ENCODE measurements at places on chromosomes 12 and 14. TPM values are rescaled to one million over a fixed set of nuclear protein-coding genes. Genes with fewer than 3 reads are reported as not detected.

Gene TPH2
- total RNA-seq = not detected

Gene APOF
- total RNA-seq = not detected

Gene SERPINA12
- total RNA-seq = not detected

Gene FAM186B
- 0.25 TPM for total RNA-seq

Gene GYS2
- not detected for total RNA-seq

Gene C12orf50
- not detected for total RNA-seq

- peak; percentile 32 for DNase-seq
Measured at GRCh38 chr14:80587096-80587724, 354.3 kb downstream of the CEP128 start.

- DNase-seq = no peak
Measured at GRCh38 chr14:28901631-28902030, 135.0 kb downstream of the FOXG1 start.

- DNase-seq = no peak
Measured at GRCh38 chr12:117444781-117445180, 83.4 kb upstream of the NOS1 start.

GRCh38 chr14:23877111-23877510, 76.5 kb upstream of the DHRS4 start:
- no peak for DNase-seq

GRCh38 chr12:121114019-121114639, 18.5 kb upstream of the P2RX7 start:
- no peak for DNase-seq

DNA sequence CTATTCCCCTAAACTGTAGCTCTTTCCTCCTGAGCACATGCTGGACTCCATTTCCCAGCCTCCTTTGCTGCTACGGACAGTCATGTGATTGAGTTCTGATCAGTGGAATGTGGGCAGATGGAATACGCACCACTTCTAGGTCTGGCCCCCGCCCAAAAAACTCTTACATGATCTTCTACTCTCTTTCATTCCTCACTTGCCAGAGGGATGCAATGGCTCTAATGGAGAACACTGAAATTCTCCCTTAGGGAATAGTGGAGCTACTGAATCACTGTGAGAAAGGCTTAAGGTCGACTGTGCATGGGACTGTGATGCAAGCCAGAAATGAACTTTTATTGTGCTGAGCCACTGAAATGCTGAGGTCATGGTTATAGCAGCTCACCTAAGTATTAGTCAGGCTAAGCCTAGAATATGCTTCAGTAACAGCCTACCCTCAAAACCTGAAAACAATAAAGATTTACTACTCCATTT, 13.0 kb upstream of the TMED2 start:
- peak; percentile 34 for DNase-seq

DNA sequence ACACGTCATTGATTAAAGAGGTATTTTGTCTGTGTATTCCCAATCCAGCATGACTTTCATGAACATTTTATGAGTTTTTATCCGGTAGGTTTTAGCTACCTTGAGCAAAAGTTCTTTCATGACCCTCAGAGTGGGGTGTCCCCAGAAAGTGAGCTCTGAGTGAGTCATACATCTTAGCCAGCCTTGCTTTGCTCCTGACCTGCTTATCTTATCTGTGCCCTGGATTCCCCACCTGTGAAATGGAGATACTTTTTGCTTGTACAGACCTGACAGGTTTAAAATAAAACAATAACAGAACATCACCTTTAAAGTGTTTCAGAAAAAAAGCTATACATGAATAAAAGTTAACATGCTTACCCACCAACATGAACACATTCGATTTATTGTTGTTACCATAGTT, 202.8 kb upstream of the SOX5 start:
- no peak for DNase-seq

GRCh38 chr12:3791256-3791874, 38.5 kb upstream of the CRACR2A start:
- DNase-seq = no peak

DNA sequence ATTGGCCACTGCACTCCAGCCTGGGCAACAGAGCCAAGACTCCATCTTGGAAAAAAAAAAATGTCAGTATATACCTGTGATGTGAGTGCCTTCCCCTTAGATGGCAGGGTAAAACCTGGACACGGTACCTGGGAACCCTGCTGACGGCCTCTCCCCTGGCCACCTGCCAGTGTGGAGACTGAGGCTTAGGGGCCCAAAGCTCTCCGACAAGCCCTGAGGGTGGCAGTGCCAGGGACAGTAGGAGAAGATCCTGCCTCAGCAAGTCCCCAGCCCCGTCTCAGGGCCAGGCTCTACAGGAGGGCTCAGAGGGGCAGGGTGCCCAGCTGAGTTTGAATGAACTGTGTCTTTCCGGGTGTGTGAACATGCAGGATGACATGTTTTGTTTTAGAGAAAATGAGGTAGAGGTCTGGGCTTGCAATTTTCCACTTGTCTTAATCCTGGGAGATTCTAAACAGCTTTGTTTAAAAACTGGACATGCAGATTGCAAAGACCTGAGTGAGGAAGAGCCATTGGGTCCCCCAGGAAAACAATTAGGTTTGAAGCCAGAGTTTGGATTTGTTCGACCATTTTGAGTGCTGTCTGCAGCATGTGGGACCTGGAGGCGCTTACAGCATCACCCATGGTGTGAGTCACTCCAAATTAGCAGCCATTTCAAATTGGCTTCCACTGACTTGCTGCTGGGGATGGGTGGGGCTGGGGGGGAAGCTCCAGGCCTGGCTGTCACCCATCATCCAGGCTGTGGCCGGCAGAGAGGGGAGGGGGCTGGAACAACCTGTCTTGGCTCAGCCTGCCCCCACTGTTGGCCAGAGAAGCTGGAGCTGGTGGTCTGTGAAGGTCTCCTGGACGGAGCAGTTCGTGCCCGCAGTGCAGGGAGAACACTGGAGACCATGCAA, 10.8 kb downstream of the TSPAN9 start:
- no peak for DNase-seq

- DNase-seq = no peak
Measured at GRCh38 chr14:23066368-23066767, 9.0 kb upstream of the CDH24 start.

DNA sequence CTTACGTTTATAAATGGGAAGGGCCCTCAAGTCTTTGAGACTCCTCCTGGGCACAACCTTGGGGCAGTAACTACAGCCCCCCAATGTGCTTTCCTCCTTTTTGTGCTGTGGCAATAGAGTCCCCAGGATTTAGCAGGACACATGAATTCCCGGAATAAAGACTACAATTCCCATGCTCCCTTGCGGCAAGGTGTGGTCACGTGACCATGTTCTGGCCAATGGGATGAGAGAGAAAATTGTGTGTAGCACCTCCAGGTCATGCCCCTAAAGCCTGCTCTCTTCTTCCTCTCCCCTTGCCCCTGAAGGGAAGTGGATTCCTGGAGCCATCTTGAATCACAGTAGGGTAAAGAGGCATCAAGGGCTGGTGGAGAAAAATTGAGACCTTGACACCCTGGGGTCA, 295.1 kb upstream of the SFSWAP start:
- DNase-seq = peak; percentile 16

DNA sequence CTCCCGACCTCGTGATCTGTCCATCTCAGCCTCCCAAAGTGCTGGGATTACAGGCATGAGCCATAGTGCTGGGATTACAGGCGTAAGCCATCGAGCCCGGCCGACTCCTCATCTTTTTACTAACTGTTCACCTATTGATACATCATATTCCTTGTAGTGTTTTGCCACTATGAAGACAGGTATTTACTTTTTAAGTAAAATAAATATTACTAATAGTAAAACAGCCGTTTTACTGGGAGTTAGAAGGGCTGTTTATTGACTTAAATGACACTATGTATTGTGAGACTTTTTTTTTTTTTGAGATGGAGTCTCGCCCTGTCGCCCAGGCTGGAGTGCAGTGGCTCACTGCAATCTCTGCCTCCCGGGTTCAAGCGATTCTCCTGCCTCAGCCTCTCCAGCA, 51.5 kb downstream of the DIP2B start:
- DNase-seq = no peak

GRCh38 chr14:99030454-99030853, 241.5 kb downstream of the BCL11B start:
- no peak for DNase-seq

- DNase-seq = no peak
Measured at GRCh38 chr12:122403831-122404230, 18.6 kb downstream of the CLIP1 start.

GRCh38 chr12:19323805-19324204, 115.5 kb upstream of the AEBP2 start:
- no peak for DNase-seq

DNA sequence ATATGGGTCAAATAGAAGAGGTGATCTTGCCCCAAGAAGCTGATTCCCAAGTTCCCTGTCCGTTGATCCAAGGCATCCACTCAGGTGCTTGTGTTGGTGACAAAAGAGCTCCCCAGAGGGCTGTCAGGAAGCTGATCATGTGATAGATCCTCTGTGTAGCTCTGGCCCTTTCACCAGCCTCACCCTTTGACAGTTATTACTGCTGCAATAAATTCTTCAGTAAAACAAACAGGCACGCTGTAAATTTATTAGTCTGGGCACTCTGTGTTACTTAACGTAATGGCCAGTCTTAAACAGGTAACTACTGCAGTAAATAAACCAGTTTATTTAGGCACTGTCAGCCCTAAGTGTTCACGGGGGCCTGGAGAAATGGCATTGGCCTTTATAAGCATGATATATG, 473.9 kb downstream of the BCL11B start:
- no peak for DNase-seq

DNA sequence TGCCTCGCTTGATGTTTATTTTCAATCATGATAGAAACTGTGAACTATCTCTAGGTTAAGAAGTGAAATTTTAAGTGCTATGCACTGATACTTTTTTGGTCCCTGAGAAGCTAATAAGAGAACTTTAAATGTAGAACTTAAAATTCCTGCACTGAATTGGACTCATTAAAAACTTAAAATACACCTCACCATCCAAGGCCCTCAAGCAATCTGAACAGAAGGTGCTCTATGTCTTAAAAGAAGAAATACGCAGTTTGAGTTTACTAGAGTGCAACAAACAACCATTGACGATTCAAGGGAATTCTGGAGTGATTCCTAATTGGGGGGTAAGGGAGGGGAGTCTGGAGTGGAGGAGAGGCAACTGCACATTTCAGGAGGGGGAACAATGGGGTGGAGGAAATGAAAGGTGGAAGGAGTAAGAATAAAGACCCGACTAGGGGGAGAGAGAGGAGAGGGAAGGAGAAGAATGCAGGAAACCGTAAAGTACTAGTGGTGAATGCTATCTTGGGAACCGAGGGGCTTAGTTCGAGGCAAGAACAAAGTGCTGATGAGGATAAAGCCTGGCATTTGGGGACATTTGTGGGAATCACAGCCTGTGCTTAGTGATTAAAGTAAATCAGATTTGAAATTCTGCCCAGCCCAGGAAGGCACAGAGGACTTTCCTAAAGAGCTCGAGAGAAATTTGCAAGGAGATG, 389.7 kb downstream of the AACS start:
- DNase-seq = peak; percentile 61

GRCh38 chr12:62272936-62273552, 12.8 kb downstream of the USP15 start:
- no peak for DNase-seq

DNA sequence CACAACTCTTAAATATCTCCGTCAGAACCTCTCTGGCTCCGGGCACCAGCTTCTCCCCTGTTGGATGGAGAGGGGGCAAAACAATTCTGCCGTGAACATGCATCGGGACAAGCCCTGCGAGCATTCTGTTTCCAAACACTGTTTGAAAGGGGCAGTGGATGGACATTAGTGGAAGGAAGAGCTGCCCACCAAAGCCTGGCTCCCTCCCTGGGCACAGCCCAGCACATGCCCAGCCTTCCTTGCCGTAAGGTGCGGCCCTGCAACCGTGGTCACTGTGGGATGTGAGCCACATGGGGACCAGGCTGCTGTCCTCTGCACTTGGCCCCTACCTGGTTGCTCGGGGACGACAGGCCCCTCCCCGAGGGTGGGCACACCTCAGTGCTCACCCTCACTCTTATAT, 54.0 kb downstream of the TRAFD1 start:
- DNase-seq = no peak

DNA sequence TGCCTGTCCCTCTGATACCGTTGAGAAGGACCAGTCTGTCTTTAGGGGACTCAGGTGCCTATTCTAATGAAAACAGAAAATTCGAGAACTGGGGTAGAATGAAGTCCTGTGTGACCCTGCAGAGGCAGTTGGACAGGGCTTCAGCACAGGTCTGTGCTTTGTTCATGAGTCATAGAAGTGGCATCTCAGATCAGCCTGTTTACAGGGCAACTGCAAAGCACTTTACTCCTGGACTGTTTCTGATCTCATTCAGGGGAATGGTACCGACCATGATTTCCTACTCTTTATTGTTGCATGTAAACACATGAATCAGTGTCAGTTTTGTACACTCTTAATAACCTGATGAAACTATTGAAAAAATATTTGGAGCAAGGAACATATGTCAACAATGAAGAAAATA, 1517.0 kb downstream of the AACS start:
- no peak for DNase-seq

Data from neural progenitor cell (in vitro differentiated cells).